ENCODE measurements at places on chromosomes 1 and 21.

DNA sequence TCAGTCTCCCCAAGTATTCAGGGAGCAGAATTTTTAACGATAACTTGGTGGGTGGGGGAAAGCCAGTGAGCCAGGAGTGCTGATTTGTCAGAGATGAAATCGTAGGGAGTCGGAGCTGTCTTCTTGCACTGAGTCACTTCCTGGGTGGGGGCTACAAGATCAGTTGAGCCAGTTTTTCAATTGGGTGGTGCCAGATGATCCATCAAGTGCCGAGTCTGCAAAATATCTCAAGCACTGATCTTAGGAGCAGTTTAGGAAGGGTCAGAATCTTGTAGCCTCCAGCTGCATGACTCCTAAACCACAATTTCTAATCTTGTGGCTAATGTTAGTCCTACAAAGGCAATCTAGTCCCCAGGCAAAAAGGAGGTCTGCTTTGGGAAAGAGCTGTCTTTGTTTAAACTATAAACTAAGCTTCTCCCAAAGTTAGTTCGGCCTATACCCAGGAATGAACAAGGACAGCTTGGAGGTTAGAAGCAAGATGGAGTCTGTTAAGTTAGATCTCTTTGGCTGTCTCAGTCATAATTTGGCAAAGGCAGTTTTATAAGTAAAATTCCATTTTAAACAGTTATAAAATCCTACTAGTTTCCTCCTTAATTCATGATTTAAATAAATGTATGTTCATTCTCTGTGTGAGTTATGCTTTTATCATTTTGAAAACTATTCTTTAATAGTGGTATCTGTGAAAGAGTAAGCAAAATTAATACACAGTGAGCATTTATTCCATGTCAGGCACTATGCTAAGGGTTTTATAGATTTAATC is 51.7 kb downstream of the SLC16A1 start:
- DNase-seq: peak; percentile 31

- DNase-seq: no peak
Observed at GRCh38 chr1:39681294-39681693, 9.4 kb upstream of the NT5C1A start.

DNA sequence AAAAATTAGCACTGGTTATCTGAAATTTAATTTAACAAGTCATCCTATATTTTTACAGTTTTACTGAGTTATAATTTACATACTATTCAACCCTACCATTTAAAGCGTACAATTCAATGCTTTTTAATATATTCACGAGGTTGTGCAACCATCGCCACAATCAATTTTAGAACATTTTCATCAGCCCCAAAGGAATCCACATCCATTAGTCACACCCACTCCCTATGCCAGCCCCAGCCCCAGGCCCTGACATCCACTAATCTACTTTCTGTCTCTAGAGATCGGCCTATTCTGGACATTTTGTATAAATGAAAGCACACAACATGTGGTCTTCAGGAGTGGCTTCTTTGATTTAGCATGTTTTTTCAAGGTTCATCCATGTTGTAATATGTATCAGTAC is 134.7 kb downstream of the PSMG1 start:
- DNase-seq: peak; percentile 70

GRCh38 chr1:161390559-161390858 is 22.8 kb upstream of the CFAP126 start:
- no peak for DNase-seq

DNA sequence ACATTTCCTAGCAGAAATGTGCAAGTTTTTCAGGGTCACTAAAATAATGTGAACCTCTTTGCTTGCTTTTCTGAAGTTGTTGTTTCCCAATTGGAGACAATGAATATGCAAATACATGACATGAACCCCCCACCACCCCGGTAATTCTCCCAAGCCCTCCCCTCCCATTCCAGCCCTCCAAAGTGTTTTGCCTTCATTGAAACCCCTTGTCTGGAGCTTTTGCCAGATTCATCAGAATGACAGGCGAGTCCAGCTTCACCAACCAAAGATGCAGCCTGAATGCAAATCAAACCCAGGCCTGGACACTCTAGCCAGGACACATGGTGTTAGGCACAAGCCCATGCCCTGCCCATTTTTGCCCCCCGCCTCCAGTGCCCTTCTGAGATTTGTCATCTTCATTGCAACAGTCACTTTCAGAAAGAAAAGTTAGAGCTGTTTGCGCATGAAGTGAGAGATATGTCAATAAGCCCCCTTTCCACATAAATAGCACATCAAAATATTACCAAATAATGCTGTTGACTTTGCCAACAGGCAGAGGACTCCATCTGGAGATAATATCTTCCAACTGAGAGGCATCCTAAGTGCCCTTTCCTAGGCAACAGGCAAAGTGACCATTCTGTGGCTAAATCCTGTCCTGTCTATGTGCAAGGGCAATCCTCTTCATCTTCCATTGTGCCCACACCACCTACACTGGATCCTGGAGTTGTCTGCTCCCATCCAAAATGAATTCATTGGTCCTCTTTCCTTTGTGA is 145.6 kb upstream of the NFIA start:
- no peak for DNase-seq

DNA sequence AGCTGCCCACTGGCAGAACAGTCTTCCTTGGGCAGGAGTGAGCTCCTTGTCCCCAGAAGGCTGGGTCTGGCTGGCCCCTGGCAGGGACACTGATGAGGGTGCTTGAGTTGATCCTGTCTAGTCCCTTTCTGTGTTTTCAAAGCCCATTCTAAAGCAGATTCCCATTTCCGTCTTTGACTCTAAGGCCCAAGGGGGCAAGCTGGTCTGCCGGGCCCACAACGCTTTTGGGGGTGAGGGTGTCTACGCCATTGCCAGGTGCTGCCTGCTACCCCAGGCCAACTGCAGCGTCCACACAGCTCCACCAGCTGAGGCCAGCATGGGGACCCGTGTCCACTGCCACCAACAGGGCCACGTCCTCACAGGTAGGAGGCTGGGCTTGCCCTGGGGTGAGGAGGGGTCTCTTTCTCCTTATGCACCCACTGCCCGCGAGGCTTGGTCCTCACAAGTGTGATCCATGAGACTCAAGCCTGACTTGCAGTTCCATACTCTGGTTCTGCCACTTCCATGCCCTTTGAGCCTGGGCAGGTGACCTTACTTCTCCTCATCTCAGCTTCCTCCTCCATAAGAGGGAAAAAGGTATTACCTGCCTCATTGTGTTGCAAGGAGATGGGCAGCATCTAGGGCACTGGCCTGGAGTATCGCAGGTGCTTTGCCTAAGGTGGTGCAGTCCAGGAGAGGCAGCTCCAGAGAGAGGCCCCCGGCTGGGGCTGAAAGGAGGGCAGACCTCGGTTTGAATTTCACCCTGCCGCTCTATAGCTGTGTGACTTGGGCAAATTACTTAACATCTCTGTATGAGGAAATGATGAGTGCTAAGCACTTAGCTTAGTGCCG is 20.2 kb downstream of the PCSK9 start:
- DNase-seq: no peak

- DNase-seq: no peak
Observed at GRCh38 chr1:110055493-110056284, 14.8 kb downstream of the ALX3 start.

GRCh38 chr1:66266350-66266749 is 267.6 kb upstream of the SGIP1 start:
- DNase-seq: no peak

Data from fibroblast of the conjunctiva (primary cell).